ENCODE measurements at places on chromosomes 2 and 18.

DNA sequence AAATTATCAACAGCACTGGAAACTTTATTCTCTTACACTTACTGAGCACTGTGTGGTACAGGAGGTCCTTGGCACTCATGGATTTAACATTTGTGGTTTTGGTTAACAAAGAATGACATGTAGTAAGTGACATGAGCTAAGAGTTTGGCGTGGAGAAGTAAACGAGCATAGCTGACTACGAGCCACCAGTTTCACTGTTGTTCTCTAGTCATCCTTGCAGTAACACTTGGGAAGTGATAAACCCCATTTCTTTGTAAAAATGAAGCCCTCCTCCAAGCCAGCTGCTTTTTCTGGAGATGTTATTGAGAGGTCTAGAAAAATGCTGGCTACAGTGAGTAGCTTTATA, 32.7 kb downstream of the QPCT start:
- no peak for DNase-seq

GRCh38 chr18:12883684-12884405, at the start of gene PTPN2:
Gene PTPN2, minus strand, starts transcription at chr18:12884237. Its CDS starts 96 bp downstream, at chr18:12884141.
- DNase-seq = peak; percentile 82

- DNase-seq = peak; percentile 69
Measured at GRCh38 chr2:174878537-174879147, 114.4 kb upstream of the CHRNA1 start.

DNA sequence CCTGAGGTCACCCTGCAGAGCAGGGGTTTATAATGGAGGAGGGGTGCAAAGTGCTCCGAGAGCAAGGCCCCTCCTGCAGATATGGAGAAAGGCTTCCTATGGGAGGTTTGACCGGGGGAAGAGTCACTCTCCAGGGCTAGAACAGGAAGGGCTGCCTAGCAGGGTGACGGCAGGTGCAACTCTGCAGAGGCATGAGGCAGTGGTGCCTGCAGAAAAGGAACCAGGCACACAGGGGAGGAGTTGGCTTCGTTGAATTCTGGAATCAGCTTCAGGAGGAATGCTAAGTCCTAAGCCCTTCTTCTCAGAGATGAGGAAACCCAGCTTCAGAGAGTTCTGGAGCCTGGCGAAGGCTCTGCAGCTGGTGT, 17.5 kb upstream of the HPCAL1 start:
- DNase-seq = no peak

DNA sequence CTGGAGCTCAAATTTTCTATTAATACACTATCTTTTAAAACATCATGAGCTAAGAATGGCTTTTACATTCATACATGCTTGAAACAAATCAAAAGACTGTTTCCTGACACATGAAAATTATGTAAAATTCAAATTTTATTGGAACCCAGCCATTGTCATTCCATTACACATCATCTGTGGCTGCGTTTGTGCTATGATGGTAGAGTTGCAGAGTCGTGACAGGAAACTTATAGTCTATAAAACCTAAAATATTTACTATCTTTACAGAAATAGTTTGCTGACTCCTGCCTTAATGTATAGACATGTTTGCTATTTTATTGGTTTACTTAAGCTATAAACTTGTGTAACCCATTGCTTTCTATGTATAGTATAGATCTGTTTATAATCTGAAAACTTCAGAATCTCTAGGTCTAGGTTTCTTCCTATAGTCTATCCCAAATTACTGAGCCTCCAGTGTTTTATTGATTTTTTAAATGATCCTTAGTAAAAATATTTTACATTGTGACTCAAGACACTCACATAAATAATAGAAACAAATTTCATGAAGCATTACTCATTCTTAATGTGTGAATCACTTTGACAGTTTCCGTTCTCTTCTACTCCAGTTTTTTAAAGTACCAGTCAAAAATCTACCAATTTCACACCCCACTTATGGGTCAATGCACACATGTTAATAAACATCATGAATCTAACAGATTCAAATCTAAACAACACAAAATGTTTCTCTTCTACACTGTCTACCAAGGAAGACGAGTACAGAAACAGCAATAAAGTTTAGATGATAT, 26.4 kb upstream of the MRPL19 start:
- DNase-seq = no peak

Data from NCI-H446 (cell line).